Activated naive CD4-positive, alpha-beta T cell treated with anti-CD3 and anti-CD28 coated beads for 36 hours (primary cell): ENCODE measurements at places on chromosomes 12 and 14. TPM values are rescaled to one million over a fixed set of nuclear protein-coding genes. Genes with fewer than 3 reads are reported as not detected.

AICDA gene
- not detected for total RNA-seq

IL26 gene
- total RNA-seq = 0.33 TPM

CATSPERB gene
- total RNA-seq = 0.20 TPM

COCH gene
- 1.3 TPM for total RNA-seq

DNA sequence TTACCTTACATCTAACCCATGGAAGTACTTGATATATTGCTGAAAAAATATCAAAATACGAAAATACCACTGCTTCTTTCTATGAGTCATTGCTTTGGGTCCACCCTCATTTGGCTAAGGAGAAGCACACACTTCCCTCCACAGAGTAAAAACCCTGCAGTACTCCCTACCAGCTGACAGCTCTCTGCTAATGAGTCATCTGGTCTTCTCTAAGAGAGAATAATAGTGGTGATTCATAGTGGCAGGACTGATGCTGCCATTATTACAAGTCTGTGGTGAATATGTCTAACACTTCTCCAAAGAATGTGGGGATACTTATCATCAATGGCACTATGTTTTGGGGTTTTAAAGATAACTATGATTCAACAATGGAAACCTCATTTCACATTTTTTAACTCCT, 90.7 kb downstream of the PPFIA2 start:
- DNase-seq = peak; percentile 34

DNA sequence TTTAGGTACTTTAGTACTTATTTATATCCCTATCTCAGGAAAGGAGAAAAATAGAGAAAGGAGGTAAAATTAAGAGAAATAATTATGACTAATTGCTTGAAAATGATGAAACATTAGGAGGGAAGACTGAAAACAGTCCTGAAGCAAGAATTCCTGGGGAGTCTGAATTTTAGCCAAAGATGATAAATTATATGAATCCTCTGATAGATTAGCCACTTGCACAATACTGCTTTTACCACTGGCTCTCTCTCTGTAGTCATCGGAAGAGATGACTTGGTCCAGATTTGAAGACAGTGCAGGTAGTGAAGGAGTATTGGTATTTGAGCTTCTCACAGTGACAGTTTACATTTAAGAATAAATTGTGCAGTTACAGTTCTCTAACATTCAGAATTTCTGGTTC, 83.8 kb upstream of the CLEC14A start:
- DNase-seq = no peak

- DNase-seq = no peak
Measured at GRCh38 chr12:102685841-102686240, 205.5 kb upstream of the IGF1 start.

DNA sequence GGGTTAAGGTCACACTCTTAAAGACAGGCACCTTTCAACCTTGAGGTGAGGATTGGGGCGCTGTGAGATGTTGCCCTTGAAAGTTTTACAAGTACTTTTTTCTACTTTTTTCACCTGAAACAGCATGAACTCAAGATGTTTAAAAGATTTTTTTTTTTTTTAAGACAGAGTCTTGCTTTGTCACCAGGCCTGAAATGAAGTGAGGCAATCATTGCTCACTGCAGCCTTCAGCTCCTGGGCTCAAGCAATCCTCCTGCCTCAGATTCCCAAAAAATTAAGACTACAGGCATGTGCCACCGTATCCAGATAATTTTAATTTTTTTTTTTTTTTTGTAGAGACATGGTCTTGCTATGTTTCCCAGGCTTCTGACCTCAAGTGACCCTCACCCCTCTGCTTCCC, 243.9 kb downstream of the DIO2 start:
- DNase-seq = no peak

DNA sequence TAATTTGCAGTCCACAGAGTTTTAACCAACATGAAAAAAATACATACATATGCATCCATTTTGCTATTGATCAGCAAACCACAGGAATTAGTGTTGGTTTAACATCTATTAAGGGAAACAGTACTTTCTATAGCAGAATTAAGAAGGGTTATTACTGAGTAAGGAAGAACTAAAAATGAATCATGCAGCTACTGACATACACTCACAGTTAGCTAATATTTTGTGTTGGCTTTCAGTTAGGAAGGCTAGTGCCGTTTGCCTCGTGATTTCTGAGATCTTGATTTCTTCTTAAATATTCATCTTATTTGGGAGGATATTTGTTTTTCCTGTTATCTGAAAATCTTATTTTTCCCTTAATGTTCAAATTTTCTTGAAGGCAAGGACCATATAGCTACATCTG, 423.4 kb downstream of the NOVA1 start:
- no peak for DNase-seq

GRCh38 chr14:76015668-76016067, 30.1 kb downstream of the IFT43 start:
- DNase-seq = no peak

DNA sequence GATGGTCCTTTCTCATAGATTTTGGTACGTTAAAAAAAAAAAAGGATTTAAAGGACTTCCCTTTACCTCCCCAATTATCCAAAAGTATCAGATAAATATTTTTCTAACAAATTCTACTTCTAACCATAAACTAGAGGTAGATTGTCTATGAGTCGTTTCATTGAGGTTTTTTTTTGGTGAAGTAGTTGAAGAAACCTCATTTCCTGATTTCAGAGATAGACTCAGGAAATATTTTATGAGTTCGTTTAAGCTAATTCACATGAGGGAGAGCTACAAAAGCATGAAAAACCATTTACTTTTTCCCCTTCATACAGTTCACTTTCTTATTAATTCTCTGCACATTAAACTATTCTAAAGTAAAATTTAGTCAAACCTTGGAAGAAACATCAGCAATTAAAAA, 112.5 kb downstream of the RALGAPA1 start:
- no peak for DNase-seq
